Activated T-helper 1 cell treated with anti-CD3 and anti-CD28 coated beads, Interleukin-2, amount 50 U/mL, for 16 hours (primary cell): ENCODE measurements at places on chromosomes 4 and X.

- no peak for DNase-seq
Observed at GRCh38 chrX:12497832-12498591, 293.2 kb upstream of the PRPS2 start.

DNA sequence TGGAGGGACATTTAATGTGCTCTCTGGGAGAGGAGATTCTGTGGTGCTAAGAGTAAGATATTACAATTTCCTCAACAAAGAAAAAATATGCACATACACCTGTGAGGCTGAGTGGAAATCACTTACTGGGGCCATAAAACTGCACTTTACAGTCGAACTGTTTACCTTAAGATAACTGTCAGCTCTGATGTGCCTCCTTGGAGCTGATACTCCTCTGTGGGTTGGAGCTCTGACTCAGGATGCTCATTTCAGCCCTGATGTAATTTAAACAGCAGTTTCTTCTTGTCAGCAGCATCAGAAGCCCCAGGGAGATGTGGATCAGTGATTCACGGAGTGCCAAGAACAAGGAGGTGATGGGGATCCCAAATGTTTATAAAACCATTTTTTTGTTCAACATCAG lies 241.9 kb upstream of the SFRP2 start:
- no peak for DNase-seq

GRCh38 chr4:168451744-168452390 lies 28.4 kb downstream of the DDX60L start:
- no peak for DNase-seq

- DNase-seq = no peak
Observed at GRCh38 chr4:57303012-57303751, 193.0 kb upstream of the IGFBP7 start.

- DNase-seq = peak; percentile 61
Observed at GRCh38 chrX:41085512-41085877, 250 bp downstream of the USP9X start.

GRCh38 chr4:113537628-113538027 lies 223.9 kb downstream of the CAMK2D start:
- DNase-seq = no peak

DNA sequence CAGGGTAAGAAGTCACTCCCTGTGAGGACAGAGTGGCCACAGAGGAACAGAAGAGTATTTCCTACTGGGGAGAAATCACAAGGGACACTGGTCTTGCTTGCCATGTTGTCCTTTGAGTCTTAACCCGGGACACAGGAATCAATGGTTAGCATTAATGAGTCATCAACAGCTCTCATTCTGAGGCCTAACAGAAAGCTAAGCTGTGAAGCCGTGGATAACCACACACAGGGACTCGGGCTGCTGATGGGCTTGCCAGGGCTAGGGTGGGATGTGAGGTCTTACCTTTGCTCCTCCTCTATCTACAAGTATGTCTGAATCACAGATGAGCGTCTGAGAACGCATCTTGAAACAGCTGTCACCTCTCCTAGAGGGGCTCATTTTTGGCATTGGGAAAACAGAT lies 22.2 kb downstream of the HELT start:
- DNase-seq = no peak

DNA sequence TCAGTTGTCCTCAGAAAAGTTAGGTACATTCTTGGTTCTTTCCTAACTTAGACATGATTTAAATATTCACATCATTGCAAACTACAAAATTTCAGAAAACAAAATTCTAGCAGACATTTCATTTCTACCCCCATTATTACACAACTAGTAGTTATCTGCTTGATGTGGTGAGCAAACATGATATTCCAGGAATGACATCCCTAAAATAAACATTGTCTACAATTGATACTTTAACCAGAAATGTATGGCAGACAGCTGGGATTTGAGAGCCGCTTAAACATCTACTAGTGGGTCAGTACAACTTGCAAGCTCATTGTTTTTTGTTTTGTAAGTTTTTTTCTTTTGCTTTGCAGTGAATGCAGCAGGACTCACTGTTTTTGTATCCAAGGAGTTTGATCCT lies 32.1 kb upstream of the AMBN start:
- DNase-seq = no peak

GRCh38 chr4:174437324-174437723 lies 85.0 kb downstream of the HPGD start:
- DNase-seq = no peak

- no peak for DNase-seq
Observed at GRCh38 chr4:75243570-75243969, 270.6 kb downstream of the RCHY1 start.

GRCh38 chrX:113935518-113935917 lies 648.4 kb upstream of the HTR2C start:
- no peak for DNase-seq

DNA sequence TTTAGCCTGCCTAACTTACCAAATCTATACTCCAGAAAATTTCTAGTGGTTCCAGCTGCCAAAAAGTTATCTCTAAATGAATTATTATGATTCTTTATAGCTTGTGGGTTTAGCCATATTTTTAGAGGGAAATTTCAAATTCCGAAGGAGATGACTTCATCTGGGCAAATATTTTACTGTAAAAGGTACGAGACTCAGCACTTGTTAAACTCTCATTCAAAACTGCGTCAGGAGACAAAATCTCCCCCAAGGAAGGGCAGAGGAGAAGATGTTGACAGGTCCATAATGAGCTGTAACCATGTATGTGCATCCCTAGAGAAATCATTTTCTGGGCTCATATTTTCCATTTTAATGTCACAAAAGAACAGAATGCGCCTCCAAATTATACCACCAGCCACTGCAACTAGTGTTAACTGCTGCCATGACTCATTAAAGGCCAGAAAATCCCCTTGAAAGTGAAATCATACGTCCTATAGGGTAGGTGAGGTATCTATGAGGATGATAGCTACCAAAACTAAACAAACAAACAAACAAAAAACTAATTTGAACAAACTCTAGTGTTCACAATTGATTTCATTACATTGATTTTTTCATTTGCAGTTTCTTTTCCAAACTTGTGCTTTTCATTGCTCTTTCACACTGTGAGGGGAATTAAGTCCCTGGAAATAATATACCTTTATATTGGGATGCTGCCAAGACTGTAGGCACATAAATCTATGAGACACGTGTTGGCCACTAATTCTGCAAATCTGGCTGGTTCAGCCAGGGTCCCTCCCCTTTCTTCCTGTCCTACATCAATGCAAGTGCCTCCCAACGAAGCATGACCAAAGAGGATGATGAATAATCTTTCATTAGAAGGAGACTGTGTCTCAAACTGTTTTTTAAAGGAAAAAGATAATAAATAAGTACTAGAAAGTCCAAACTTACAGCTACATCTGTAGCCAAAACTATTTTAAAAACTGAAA lies 85.8 kb downstream of the ARHGAP6 start:
- DNase-seq = no peak

DNA sequence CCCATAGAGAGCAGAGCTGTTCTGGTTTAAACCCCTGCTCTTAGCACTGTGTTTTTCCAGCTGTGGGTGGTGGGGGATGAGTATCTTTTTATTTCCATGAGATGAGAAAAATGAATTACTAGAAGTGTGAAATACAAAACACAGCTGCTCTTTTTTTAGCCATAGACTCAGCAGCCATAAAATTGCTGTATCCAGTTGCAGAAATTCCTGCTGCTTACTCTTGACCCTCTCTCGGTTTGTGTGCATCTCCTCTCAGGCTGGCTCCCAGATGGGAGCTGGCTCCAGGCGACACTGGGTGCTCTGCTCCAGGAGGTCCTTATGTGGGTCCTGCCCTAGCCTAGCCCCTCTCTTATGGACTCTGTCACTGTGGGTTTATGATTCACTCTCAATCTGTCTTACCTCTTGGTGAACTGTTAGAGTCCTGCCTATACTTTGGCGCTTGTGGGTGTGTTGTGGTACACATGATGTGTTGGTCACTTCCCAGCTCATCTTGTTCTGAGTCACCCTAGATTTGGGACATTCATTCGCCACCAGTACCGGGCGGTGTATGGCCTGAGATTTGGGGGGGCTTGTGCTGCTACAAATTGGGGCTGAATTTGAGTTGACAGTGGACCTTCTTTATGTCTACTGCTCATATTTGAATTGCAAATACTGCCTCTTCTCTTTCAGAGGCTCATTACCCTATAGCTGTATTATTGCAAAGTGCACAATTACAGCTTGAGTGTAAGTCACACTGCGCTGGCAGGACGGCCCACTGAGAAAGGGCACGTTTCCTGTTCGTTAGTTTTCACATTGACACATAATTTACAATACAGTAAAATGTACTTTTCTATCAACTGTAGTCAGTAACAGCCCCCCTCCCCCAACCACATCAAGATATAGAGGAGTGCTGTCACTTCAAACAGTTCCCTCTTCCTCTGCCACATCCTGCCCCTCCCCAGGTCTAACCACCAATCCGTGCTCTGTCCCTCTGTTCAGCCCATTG lies 46.9 kb upstream of the MSANTD1 start:
- DNase-seq = peak; percentile 37

- DNase-seq = no peak
Observed at GRCh38 chr4:16745009-16745635, 153.3 kb downstream of the LDB2 start.

- DNase-seq = no peak
Observed at GRCh38 chr4:110415041-110415440, 60.9 kb upstream of the ENPEP start.

GRCh38 chrX:45849261-45849862 lies 648.7 kb upstream of the DIPK2B start:
- no peak for DNase-seq

GRCh38 chr4:173301518-173302201 lies 32.5 kb downstream of the HMGB2 start:
- DNase-seq = no peak

DNA sequence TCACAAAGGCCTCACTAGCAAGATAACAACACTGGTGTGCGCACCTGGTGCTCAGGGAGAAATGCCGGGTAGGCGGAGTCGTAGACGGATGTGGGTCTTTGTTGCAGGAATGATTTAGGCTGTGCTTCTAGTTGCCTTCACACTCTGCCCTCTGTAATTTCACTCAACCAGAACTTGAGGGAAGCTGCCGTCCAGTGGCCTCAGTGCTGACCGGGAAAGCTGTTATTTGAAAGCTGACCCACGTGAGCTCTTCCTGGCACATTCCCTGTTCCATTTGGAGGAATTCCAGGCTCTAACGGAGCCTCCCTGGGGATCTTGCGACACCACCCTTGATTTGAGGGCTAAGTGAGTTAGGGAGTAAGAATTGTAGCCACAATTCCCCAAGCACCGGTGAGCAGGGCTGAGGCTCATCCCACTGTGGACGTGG lies 15.9 kb downstream of the SH3TC1 start:
- no peak for DNase-seq
